ENCODE measurements at places on chromosomes 1 and 21.

DNA sequence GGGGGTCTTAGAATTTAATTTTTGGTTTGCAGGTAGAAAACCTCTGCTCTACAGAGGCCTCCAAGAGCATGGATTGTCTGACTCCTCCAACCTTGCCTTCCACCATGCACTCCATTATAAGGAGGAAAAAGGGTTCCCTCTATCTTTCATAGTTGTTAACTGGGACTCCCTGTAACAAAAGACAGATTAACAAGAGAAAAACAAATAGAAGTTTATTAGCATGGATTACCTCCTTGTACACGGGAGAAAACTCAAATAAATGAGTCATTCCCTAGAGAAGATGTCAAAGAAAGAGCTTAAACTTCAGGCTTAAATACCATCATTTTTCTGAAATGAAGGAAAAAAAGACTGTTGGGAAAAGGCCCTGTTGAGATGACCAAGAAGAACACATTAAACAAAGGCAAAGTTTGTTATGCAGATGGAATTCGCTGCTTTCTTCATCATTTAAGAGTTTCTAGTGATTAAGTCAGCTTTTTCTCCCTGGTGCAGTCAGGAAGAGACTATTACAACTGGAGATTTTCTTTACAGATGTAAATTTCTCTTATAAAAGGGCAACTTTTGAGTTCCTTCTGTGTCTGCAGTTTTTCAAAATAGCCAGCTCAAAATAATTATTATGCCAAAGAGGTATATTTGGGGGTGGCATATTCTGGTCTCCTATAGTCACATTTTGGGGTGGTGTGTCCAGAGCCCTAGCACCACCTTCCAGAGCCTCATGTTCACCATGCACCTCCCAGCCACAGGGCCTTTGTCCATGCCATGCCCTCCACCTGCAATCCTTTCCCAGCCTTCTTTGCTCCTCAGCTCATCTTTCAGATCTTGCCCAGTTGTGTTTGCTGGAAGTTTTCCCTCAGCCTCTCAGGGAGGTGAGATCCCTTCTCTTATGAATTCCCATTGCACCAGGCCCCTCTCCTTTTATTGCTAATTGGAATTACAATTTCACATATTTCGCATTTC lies 63.1 kb upstream of the KLHDC7A start:
- no peak for DNase-seq

DNA sequence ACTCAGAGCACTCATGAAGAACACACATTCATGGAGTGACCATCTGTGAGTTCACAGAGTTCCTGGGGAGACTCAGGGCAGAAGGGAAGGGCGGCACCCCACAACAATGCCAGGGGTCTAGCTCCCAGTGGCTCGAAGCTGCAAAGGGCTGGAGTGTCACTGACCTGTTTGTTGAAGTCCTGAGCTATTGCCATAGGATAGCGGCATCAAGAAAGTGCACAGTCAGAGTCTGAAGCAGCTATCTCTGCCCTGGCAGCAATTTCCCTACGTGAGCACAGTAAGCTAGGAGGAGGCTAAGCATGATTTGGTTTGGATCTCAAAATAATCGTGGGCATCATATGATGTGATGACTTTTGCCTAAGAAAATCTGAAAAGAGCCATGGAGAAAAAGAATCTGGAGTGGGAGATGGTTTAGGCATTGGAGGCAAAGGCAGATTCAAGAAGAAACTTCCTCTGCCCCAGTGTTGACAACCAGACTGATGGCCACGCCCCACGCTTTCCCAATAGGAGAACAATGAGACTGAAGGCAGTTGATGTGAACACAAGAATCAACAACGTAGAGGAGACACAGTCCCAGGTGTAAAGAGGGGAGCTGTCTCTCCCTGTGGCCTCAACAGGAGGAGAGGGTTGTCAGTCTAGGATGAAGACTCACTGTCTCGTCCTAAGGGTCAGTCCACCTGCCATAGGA lies 100.0 kb upstream of the SLC25A33 start:
- no peak for DNase-seq

DNA sequence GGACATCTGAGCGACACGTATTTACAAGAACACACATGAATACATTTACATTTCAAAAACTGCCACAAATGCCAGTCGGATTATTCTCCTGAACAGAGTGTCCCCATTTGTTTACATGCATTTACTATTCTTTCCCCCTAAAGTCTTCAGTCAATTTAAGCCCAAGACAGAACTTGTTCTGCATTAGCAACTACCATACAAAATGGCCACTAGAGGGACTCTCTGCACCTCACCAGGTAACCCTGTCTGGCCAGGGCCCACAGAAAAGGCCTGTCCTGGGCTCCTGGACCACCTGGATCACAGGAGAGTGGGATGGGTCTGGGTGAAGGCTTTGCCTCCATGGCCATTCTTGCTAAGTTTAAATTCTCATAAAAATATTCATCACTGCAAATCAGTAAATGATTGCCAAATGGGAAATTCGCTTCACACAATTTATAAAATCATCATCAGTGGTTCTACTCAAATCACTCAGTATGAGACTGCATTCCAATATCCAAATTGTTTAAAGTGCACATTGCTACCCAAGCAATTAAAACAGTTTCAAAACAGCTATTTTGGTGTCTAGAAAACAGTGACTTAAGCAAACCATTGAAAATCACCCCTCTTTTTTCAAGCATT lies 12.5 kb upstream of the GUCA2A start:
- DNase-seq = no peak

GRCh38 chr1:209389258-209389657 lies 194.3 kb upstream of the CAMK1G start:
- DNase-seq = no peak

GRCh38 chr1:119159111-119159510 lies 18.7 kb upstream of the WARS2 start:
- DNase-seq = no peak

- no peak for DNase-seq
Measured at GRCh38 chr1:24373044-24373443, 40.5 kb downstream of the STPG1 start.

All from DND-41 (cell line).